Globus pallidus (tissue), 1 donor: ENCODE measurements at places on chromosomes 7 and 10.
A peak's percentile ranks its signal among the peaks of the same experiment; 100 is the strongest.

DNA sequence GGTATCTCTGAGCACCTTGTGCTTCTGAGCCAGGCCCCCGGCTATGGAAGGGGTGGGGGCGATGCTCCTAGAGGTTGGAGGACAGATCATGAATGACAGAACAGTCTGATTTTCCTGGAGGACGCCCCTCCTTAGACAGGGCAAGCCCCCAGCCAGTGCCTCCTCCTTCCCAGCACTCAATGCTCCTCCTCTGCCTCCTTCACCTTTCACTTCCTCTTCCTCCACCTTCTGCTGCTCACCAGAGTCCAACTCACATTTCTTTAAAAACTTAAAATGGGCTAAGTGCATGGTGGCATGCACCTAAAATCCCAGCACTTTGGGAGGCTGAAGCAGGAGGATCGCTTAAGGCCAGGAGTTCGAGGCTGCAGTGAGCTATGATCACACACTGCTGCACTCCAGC is 71.1 kb upstream of the CUX1 start:
- DNase-seq, result no peak

- peak; percentile 35 for DNase-seq
Observed at GRCh38 chr10:34967335-34967880, 122.7 kb downstream of the CUL2 start.

- DNase-seq, result no peak
Observed at GRCh38 chr7:82080254-82080927, 310.5 kb upstream of the HGF start.

- no peak for DNase-seq
Observed at GRCh38 chr10:6674291-6674690, 94.2 kb upstream of the PRKCQ start.

DNA sequence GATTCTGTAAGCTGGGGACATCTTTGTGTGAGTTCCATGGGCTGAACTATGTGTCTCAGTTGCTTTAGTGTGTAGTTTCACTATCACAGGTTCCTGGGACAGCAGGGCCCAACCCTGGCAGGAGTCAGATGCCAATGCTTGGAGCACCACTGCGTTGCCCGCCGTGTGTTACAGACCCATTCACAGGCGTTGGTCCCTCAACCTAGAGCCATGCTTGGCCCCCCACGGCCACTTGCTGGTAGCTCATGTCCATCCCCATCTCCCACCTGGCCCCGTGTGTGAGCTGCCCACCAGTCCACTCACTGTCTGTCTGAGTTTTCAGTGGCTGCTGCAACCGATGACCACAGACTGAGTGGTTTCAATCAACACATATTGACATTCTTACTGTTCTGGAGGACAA is 546.9 kb downstream of the TCERG1L start:
- no peak for DNase-seq
